ENCODE measurements at places on chromosomes 11 and 22.

GRCh38 chr22:49937758-49938564 lies 19.5 kb downstream of the CRELD2 start:
- no peak for DNase-seq

DNA sequence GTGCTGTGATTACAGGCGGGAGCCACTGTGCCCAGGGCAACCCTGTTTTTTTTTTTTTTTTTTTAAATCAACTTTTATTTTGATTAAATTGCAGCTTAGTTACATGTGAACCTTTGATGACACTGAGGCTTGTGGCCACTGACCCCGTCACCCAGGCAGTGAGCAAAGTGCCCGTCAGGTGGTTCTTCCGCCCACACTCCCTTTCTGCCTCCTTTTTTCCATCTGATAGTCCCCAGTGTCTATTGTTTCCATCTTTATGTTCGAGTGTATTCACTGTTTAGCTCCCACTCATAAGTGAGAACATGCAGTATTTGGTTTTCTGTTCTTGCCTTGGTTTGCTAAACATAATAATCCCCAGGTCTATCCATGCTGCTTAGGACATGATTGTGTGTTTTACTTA lies 110.9 kb upstream of the GRK3 start:
- no peak for DNase-seq

DNA sequence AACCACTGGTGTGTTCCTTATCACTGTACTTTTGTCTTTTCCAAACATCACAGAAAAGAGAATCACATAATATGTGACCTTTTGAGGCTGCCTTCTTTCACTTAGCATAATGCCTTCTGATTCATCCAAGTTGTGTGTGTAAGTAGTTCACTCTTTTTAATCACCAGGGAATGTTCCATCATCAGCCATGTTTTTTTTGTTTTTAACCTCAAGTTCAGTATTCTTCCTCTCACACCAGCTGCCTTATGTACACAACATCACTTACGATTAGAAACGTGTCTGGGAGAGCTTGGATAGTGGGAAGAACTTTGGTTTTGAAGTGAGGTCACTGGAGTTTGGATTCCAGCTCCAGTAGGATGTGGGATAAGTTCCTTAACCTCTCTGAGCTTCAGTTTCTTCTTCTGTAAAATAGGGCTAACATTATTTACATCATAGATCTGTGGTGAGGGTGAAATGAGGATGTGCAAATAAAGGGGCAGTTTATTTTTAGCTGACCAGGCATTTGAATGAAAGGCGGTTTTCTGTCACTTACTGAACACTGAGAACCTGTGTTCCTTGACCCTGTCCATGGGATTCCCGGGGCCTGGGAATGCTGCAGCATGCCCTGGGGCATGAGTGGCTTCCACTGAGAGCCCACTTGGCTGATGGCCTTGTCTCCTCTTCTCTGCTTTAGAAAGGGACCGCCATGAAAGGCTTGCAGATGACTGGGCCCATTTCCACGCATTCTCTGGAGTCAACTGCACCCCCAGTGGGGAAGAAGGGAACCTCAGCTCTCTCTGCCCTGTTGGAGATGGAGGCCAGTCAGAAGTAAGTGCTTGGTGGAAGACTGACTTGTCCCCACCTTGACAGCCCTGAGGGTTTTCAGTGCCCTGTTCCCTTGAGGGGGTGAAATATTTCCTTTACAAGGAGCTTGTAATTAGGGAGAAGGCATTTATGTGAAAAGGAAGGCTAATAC lies 92.6 kb downstream of the DEPDC5 start:
- peak; percentile 28 for DNase-seq

DNA sequence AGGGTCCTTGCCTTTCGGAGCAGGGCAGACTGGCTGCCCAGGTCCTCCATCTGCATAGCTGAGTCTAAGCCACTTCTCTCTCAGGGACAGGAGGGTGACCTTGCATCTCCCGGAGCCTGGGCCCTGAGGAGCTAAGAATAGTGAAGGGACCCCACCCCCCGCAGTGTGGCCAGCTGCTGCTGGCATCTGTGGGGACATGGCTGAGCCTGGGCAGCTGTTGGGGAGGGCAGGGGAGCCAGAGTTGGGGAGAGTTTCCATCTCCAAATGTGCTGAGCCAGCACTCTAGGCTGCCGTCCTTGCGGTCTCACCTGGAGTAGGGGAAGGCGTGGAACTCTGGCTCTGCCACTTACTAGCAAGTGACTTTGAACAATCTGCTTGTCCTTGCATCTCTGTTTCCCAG lies 34.8 kb upstream of the SHISAL1 start:
- no peak for DNase-seq

DNA sequence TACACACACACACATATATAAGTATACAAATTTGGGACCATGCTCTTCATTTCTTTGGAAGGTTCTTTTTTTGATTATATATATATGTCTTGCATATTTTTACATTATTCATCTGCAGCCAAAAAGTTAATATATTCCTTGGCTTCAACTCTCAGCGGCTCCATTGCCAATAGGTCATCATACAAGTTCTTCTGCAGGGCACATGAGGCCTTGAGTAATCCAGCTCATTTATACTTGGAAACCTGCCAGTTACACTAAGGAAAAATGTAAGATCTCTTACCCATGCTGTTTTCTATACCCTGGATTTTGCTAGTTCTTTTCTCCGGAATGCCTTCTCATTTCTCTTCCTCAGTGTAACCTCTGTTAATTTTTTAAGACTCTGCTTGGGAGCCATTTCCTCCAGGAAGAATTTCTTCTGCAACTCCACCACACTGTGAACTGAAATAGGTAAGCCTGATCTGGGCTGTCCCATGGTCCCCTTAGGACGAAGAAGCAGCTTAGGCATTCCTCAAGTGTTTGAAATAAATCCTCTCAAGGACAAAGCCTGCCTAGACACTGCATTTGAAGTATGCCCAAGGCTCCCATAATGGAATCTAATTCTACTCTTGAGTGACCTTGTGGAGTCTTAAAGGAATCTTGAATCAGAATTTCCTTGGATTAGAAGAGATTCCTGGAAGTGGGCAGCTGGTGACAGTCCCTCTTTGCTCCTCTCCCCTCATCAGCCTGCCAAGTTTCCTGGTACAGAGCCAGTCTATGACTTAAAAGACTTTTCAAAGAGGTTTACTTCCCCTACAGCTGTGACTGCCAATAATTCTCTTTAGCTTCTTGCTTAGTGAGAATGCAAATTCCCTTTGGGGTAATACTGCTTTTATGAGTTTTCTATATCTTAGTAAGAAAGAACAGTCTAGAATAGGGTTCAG lies 182.8 kb downstream of the C11orf87 start:
- peak; percentile 4 for DNase-seq

DNA sequence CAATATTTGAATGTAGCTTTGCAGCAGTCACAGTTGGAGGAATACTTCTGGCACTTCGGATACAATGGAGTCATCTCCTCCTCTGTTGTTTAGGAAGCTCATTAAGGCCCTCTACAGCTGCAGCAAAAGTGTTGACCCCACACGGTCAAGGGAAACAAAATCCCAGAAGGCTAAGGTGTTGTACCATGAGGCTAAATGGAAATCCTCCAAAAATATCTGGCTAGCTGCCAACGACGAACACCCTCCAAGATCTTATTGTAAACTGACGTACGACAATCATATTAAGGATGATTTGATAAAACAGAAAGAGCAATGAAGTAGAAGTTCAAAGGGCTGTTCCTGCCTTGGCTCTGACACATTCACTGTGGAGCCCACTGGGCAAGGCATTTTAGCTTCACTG lies 4.0 kb downstream of the POGLUT3 start:
- no peak for DNase-seq

GRCh38 chr11:2459016-2459725 lies 14.4 kb downstream of the KCNQ1 start:
- no peak for DNase-seq

DNA sequence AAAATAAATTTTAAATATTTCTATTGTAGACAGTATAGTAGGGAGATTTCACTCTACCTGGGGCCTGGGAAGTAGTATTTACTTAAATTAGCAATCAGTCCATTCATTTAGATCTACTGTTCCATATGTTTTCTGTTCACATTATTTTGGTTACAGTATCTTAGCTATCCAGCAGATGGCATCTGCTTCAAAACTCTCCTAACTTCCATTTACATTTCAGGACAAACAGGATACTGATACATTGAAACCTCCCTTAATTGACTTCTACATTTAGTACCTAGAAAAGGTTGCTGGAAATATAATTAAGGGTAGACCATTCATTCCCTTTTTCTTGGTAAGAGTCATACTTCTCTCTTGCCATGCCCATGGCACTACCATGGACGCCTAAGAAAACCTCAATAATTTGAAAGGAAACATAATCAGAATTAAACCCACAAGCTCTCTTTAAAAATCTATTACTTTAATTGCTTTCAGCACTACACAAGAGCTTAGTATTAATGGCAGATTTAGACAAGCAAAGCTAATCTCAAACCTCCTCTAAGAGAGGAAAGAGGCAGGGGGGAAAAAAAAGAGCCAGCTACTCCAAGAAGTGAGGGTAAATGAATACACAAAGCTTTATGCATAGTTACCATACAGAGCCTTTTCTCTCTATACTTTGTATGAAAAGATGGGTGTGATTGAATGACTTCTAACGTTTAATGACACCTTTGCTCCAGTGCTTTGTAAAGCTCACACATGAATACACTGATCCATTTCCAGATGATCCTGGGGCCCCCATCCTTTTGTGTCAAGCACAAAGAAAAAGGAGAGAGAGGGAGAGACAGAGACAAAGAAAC lies 131.2 kb upstream of the MTMR2 start:
- DNase-seq = peak; percentile 66

DNA sequence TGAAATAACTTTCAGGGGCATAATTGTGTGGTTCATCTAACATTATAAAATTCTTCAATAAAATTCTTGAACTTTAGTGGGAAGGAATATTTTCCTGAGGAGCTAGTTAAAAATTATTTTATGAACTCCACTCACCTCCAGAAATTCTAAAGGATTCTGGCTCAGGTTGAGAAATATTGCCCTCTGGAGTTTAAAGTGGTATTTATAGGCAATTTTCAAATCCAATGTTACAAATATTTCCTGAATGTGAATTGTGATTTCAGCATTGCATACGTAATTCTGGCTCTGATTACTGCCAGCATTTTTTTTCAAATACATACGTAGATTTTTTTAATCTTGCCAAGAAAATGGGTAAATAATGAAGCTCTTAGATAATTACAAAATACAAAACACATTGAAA lies 598.2 kb upstream of the ANO3 start:
- peak; percentile 3 for DNase-seq

DNA sequence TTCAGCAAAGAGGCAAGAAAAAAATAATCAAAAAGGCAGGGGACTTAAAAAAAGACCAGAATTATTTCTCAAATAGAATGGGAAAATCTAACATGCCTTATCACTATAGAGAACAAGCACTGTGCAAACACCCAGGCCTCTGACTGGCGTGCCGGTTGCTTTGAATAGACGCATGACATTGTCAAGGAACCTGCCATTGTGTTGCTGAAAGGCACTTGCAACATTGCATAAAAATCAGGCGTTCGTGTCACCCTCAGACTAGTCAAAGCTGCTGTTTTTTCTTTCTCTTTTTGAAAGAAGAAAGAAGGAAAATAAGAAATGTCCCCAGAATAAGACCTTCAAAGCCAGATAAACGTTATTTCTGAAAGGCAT lies 549.3 kb upstream of the CADM1 start:
- DNase-seq = no peak

DNA sequence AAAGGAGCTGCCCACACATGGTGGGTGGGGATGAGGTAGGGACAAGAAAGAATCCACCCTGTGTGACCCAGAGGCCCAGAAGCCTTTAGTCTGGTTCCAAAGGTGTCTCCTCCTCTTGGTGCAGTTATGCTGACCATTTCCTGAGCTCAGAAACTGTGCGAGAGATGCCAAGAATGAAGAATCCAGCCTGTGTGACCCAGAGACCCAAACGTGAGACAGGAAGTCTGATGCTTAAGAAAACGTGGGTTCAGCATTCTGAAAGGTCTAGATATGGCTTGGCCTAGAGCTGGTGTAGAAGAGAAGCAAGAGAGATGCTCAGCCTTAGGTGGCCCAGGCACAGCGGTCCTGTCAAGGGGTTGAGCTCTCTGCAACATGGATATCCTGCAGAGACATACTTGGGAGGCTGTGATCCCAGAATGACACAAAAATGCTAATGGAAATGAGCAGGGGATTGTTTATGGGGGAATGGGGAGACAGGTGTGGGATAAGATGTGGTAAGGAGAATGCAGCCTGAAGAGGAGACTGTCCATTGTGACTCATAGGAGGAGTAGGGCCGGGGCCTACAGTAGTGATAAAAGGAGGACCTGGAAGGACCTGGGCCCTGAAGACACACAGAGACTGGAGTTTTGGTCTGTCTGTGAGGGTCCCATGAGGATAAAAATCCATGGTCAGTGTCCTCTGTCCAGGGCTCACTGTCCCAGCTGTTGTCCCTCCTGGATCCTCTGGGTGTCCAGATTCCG lies 79.0 kb downstream of the ZNF280B start:
- DNase-seq = no peak

- DNase-seq = no peak
Measured at GRCh38 chr11:74490941-74491340, 2.6 kb downstream of the LIPT2 start.

DNA sequence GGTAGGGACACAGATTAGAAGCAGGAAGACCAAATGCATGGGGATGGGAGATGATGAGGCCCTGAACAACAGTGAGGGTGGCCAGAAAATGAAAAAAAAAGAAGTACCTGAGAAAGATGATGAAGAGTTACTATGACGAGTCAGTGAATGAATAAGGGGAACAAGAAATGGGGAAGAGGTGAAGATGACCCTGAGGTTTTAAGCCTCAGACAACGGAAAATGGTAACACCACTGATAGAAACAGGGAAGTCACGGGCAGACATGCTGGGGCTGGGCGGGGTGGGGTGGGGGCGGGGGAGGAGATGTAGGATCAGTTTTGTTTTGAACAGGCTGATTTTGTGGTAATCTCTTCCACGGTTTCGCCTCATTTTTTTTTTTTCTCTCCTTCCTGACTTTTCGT lies 205.1 kb upstream of the CADM1 start:
- DNase-seq = no peak

DNA sequence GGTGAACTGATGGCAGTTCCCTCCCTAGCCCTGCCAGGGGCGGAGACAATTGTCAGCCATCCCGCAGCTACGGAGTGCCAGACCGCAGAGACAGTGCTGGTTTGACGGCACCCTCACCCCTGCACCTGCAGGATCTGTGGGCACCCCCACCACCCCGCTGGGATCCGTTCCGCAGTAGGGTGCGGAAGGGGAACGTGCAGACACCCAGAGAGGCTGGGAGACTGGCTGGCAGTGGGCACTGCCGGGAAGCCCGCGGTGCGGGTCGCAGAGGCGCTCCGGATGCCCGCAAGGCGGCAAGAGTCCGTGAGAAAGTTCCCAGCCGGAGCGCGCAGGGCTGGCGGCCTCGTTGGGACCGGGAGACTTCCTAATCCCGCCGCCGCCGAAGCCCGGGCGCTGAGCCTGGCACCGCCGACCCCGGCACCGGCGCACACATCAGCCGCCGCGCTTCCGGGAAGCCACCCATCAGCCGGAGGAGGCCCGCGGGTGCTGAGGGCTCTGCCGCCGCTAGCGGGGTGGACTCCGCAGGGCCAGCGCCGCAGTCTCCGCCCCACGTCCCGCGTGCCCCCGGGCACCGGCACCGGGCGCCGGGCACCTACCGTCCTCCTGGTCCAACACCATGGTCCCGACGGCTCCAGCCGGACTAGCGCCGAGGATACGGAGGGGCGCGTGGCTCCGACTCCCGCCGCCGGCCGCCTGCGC lies 4.3 kb upstream of the LMO1 start:
- DNase-seq = peak; percentile 35
